Panc1 (cell line): ENCODE measurements at places on chromosomes 3 and 15. TPM values are rescaled to one million over a fixed set of nuclear protein-coding genes. Genes with fewer than 3 reads are reported as not detected.

Gene GRAMD1C
- 3.9 TPM for total RNA-seq

Gene SLCO2A1
- total RNA-seq = 0.62 TPM

Gene FRMD5
- total RNA-seq = 18.3 TPM

- no peak overlapping the region for H3K4me3 ChIP-seq
- no peaks in the 10 kb centered on the region for H3K36me3 ChIP-seq
These were observed 23.6 kb downstream of the SPTSSB start for GRCh38 chr3:161347726-161348125.

DNA sequence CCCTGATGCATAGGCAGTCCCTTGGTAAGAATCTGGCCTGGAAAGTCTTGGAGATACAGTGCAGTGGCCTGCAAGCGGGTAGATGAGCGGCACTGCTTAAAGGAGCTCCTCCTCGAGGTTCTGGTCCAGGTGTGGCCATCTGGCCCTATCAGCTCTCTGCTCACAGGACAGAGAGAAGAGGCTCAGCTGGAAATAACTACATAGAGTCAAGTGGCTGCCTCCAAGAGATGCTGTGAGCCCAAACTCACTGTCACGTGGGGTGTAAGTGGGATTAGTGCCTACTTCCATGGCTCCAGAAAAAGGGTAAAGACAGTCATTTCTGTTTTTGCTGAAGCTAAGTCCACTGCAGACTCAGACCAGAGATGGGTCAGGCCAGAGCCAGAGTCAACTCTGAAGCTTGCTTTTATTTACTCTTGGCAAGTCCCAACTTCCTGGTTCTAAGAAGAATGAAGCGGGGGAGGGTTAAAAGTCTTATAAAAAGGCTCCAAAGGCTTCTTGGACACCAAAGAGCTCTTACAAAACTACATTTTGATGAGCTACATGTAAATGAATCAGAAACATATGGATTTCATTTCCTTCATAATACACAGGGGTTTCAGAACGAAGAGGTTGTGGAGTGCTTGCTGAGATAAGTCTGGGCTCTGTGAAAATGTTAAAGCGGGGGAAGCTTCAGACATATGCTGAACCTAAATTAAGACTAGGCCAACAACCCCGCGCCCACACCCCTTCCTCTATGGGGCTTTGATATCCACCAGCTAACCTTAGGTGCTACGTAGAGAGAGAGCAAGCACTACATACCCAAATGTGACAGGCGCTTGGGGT lies 77.1 kb downstream of the PDZRN3 start:
- no peaks in the 10 kb centered on the region for H3K27me3 ChIP-seq
- no peaks in the 10 kb centered on the region for H3K4me1 ChIP-seq
- H3K4me3 ChIP-seq = no peak overlapping the region
- H3K36me3 ChIP-seq = no peaks in the 10 kb centered on the region

DNA sequence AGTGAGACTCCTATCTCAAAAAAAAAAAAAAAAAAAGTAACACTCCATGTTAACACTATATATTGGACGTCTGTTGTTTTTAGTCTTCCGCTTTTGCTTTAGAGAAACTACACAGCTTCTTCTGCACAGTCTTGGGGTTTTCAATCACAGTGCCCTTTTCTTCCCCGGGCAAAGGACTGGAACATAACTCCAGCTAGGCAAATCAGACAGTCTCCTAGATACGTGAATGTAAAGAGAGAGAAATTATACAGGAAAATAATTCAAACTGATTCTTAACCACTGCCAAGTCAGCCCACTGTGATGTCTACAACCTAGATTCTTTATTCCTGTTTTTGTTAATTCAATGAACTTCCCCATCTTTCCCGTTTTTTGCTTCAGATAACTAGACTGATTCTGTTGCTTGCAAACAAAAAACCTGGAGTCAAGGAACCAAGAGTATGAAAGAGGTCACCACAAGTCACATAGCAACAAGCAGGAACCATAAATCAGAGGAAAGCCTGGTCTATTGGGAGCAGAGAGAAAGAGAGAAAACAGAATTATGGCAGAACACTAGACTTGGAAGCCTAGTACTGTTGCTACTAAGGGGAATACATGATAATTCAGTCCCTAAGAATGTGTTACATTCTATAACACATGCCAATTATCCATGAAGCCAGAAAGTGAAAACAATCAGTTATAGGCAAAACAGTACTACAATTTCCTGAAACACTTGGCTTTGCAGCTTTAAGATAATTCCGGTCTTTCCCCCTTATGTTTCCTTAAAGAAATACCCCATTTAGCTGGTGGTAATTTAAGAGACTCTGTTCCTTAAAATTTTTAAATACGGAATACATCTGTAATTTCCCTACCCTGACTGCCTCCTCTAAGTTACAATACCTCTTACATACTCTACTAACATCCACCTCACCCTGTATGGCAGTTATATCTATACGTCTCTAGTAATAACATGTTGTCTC lies 63.1 kb downstream of the TBL1XR1 start:
- H3K4me1 ChIP-seq = peaks cover 10% of the 10 kb centered on the region
- DNase-seq = no peak
- H3K27ac ChIP-seq = peak overlapping the region; percentile 26; the same call in 1 of the 2 replicates
- no peak overlapping the region for H3K4me3 ChIP-seq
- H3K36me3 ChIP-seq = no peaks in the 10 kb centered on the region
- no peaks in the 10 kb centered on the region for H3K27me3 ChIP-seq

DNA sequence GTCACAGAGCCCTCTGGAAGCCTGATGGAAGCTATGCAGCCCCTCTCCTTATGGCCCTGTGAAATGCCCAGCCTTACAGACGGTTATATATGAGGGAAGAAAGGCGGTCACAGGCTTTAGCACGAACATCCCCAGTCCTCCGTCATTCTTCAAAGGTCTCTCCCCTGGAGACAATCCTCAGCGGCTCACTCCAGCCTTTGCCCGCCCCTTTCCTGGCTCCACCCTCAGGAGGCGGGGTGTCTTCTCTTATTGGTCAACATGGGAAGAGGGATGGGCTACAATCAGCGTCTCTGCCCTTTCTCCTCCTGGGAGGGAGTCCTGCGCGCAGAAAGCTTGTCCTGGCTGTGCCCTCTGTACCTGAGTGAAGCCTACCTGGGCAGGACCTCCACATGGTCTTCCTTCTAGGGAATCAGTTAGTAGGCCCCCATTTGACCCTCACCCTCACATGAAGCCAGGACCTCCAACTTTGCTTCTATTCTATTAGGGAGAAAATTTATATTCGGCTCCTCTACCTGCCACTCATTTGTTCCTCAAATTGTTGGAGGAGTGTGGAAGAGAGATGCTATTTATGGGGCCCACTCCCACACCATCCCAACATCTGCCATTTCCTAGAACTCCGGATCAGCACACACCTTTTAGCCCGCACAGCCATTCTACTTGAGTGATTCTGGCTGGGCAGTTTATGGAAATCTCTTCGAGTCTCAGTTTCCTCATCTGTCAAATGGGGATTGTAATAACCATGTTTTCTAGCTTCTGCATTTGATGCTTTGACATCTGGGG lies 112.9 kb upstream of the SLC6A11 start:
- H3K27me3 ChIP-seq = peaks cover 8% of the 10 kb centered on the region
- H3K4me1 ChIP-seq = no peaks in the 10 kb centered on the region

- H3K27me3 ChIP-seq = no peaks in the 10 kb centered on the region
- DNase-seq = no peak
- no peaks in the 10 kb centered on the region for H3K36me3 ChIP-seq
- H3K4me3 ChIP-seq = no peak overlapping the region
These were observed 587.7 kb upstream of the NR2F2 start for GRCh38 chr15:95742836-95743235.

- H3K4me1 ChIP-seq = no peaks in the 10 kb centered on the region
- DNase-seq = no peak
- peaks cover 4% of the 10 kb centered on the region; the same call in 1 of the 2 replicates for H3K27me3 ChIP-seq
- no peak overlapping the region for H3K27ac ChIP-seq
- H3K4me3 ChIP-seq = no peak overlapping the region
These were observed 10.8 kb downstream of the AP3B2 start for GRCh38 chr15:82698711-82699345.

DNA sequence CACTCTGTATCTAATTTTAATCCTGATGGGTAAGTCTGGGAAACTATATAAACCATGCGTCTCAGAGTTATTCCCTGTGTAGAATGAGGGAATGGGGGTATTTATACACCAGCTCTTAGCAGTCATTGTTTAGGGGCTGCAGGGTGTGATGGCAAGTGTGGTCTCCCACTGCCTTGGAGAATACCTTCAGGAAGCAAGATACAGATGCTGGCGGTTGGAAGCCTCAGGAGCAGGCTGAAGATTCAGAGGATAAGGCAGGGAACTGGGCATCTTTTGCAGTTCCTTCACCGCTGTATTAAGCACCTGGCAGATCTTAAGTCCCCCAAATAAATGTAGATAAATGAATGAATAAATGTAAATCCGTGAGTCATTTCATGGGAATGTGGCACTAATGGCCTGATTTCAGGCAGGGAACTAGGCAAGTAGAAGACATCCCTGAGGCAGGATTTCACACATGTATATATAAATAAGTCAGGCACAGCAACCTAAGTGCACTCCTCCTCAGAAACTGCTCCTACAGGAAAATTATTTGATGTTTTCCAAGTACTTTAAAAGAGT lies 209.2 kb upstream of the GADL1 start:
- no peaks in the 10 kb centered on the region for H3K4me1 ChIP-seq
- no peak overlapping the region for H3K4me3 ChIP-seq
- H3K27ac ChIP-seq = no peak overlapping the region
- H3K36me3 ChIP-seq = no peaks in the 10 kb centered on the region
